ENCODE measurements at places on chromosomes 5 and 9.

GRCh38 chr5:174829511-174829864 is 105.1 kb downstream of the MSX2 start:
- no peak for DNase-seq

GRCh38 chr5:104965006-104965405 is 1402.4 kb upstream of the NUDT12 start:
- no peak for DNase-seq

DNA sequence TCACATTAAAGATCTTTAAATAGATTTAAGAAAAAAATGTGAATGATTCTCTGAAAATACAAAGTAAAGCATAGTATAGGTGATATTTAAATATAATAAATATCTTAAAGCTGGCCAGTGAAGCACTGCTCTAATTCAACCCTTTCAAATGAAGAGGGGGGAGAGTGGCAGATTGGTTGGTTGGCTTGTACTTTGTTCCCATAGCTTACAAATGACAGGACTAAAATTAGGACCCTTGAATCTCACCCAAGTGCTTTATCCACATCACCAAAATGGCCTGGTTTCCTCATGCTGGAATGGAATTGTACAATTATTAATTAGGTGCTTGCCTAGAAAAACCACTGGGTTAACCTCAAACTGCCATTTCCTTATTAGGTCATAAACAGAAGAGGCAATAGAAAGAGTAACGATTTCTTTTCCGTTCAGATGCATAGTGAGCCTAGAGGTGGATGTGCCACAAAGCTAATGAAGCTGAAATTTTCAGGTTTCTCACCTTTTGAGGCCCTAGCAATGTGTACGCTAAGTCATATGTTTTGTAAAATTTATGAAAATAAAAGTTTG is 354.5 kb upstream of the CDH6 start:
- no peak for DNase-seq

DNA sequence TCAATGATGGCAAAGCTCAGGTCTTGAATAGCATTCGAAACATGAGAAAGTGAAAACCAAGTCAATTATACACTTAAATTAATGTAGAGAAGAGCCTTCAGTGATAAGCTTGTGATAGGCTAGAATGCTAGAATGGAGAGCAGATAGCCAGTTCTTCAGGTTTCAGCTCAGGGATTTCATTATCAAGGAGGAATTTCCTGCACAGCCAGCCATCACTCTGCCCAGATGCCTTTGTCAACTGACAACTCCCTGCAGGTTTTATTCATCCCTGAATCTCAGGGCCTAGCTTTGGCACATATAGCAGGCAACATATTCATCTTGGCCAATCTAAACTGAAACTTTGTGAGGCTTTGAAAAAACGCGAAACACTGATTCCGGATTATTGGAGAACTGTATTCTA is 199.3 kb upstream of the CDH6 start:
- DNase-seq: no peak

DNA sequence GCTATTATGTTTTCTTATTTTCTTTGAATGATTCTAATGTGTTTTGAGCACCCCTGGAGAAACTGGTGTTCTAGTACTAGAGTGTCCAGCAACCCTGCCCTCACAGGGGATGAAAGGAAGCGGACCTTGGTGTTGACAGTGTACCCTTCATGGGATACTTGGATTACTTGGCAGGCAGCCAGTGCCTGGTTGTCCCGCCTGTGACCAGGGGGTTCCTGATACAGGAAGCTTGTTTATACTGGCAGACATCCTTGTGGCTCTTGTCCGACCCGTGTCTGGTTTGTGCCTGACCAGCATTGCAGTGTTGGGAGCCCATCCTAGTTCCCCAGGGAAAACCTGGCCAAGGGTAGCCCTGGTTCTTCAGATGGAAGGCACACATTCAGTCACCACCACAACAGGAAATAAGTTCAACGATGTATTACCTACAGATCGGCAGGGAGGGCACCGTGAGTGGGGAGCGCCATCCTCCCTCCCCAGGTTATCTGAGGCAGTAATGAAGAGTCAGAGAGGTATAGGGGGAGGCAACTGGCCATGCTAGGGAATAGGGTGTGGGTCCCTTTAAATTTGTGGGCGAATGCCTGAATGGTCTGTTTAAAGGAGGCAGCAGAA is 47.3 kb downstream of the CACNA1B start:
- no peak for DNase-seq

- DNase-seq: no peak
Measured at GRCh38 chr5:39726467-39726866, 301.7 kb upstream of the DAB2 start.

DNA sequence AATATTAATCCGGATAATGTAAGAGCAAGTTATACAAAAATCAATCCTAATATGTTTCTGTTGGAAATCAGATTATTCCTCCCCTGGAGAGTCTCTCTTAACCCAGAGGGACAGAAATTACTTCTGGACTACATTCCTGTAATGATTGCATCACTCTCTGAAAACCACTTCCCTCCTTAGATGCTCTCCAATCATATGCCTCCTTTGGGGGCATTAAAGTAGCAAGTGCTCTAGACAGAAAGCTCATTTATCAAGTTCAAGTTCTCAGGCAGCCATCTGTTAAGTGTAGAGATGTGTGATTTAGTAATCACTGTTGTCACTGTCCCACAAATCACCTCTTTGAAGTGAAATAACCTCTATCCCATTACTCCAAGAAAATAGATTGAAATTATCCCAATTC is 247.1 kb downstream of the SLCO4C1 start:
- DNase-seq: peak; percentile 28

- DNase-seq: no peak
Measured at GRCh38 chr5:95565280-95565920, 10.5 kb downstream of the ARSK start.

- no peak for DNase-seq
Measured at GRCh38 chr9:16069671-16070454, 517.0 kb downstream of the CCDC171 start.

All from D341Med (cell line).